Activated naive CD4-positive, alpha-beta T cell treated with anti-CD3 and anti-CD28 coated beads for 36 hours (primary cell): ENCODE measurements at places on chromosomes 5 and 9.

GRCh38 chr5:55063899-55064298 is 38.5 kb upstream of the GZMA start:
- DNase-seq = no peak

DNA sequence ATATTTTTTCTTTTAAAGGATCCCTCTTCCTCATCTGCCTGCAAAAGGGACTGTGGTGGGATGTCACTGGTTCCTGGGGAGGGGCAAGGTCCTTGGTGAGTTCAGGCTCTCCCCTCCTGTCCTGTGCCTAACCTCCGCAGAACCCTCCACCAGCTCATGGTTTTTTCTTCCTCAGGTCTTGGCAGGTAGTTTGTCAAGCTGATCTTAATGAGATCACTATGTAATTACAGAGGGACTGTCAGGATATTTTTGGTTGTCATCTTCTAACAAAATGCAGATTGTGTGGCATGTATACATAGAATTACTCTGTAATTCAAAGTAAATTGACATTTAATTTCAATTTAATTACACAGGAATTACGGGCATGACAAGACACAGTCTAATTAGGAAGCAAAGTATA is 150.3 kb upstream of the SEMA6A start:
- DNase-seq = no peak

DNA sequence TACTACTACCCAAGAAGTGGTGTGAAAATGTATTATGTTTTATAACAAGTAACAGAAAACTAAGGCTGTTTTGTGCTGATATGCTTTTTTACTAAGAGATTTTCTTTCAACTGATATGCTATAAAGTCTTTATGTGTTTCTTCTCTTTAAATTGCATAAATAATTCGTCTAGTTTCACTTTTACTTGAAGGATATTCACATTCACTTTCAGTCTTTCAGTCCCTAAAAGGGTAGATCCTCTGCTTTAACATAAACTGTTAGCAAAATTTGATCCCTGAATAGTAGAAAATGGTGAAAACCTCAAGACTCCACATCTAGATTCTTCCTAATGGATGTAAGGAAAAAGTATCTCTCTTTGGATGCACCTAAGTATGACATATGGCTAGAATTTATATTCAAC is 69.0 kb upstream of the FST start:
- DNase-seq = no peak

DNA sequence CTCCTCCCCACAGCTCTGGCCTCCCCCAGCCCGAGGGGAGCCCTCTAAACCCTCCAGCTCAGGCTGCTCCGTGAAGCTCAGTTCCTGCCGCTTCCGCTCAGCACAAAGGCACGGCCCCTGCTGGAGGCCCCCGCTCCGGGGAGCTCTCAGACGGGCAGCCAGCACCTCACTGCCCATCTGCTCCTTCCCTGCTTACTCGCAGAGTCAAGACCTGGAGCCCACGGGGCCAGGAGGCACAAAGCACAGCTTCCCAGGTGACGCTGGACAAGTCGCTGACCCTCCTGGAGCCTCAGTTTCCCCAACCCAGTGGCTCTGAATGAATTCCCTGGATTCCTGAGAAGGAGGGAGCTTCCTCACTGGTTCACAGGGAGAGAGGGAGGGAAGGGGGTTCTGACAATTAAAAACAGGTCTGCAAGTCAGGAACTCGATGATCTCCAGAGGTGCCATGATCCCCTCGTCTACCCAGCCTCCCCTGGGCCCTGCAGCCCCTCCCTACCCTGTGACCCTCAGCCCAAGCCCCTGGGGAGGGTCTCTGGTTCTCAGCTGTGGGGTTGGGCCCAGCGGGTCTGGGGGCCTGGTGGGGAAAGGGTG is 36.2 kb downstream of the VAV2 start:
- DNase-seq = peak; percentile 34

DNA sequence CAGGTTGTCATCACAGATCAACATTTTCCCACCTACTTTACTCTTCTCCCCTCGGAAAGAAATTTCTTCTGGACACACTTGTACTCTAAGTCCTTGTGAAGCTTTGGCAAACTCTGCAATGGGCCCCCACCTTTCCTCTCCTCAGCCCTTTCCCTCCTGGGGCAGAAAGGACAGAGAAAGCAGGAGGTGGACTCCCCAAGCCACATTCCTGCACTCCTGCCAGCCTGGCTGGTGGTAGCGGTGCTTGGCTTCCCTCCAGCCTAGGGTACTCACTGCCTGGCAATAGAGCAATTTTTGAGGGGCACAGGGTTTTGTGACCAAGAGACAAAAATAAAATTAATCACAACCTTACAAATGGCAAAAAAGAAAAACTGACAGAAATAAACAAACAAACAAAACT is 451.4 kb downstream of the ZSWIM6 start:
- no peak for DNase-seq

GRCh38 chr5:149038336-149039080 is 24.4 kb downstream of the SH3TC2 start:
- no peak for DNase-seq

GRCh38 chr9:22374051-22374450 is 72.6 kb upstream of the DMRTA1 start:
- DNase-seq = no peak

DNA sequence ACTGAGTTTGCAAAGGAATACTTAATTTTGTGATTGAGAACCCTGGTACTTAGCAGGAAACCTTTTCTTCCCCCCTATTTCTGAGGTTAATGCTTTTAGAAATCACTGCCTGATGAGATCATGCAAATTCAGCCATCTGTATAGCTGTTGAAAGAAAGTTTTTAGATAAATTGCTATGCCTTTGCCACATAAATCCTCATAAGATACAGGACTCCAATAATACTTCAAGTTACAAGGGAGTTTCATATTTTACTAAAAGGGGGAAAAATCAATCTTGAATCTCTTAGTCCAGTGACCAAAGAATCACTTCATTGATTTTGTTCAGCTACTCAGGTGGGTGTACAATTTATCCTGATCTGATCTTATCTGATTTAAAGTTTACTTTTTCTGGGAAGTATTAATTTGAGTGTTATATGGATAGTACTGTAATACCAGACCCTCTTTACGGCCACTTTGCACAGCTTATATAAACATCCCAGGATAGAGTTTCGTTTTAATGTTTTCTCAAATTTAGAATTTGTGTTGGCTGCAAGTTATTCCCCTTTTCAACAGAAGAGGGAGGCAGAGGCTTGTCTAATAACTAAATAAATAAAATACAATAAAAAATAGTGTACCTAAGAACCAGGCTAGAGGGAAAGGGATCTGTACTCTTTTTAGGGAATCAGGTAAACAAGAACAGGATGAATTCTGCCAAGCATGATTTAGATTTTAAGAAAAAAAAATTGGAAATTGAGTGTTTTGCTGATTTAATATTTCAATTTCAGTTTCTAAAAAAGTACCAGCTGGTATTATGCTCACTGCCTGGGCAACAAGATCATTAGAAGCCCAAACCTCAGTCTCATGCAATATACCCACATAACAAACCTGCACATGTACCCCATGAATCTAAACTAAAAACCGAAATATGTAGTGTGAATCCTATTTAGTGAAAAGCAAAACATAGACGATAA is 69.1 kb downstream of the PSAT1 start:
- DNase-seq = no peak

DNA sequence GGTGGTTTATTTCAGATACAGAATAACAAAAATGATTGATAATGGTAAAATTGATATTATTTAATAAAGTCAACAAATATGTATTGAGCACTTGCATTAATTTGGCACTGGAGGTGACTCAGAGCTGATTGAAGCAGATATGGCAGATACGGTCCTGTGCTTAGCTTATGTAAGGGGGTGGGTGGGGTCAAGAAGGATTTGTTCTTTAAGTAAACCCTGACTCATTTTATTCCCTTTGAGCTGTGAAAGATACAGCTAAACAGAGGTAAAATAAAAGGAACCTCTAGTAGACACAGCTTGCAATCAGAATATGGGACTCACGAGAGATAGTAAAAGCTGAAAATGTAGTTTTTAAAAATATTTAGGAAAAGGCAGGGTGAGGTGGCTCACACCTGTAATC is 201.3 kb upstream of the CLINT1 start:
- DNase-seq = no peak

GRCh38 chr5:61525512-61526206 is 193.6 kb downstream of the ZSWIM6 start:
- no peak for DNase-seq

GRCh38 chr9:104416470-104416869 is 87.6 kb upstream of the OR13F1 start:
- no peak for DNase-seq

DNA sequence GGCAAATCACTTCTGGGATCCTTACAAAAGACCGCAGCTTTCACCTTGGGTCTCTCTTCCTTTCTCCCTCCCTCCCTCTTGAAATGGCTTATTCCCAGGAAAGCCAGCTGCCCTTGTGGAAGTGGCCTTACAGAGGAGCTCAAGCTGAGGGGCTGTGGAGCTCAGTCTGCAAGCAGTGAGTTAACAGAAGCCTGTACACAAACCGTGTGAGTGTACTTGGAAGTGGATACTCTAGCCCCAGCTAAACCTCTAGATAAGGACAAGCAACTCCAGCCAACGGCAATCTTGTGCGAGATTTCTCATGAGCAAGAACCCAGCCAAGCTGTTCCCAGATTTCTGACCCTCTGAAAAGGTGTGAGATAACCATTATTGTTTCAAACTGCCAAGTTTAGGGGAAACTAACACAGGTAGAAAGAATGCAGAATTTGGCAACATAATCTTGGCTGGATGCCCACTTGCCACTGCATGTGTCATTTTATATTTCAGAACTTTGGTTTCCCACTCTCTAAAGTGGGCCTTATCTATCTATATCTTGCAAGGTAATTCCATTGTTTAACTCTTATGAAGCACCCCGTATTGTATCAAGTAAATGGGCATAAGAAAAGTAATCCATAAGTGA is 85.6 kb downstream of the CDH18 start:
- DNase-seq = no peak

GRCh38 chr5:5475975-5476374 is 53.5 kb downstream of the ICE1 start:
- no peak for DNase-seq

- no peak for DNase-seq
Observed at GRCh38 chr5:98095072-98095471, 678.4 kb upstream of the RGMB start.

- no peak for DNase-seq
Observed at GRCh38 chr5:81023261-81023970, 63.3 kb downstream of the RASGRF2 start.

DNA sequence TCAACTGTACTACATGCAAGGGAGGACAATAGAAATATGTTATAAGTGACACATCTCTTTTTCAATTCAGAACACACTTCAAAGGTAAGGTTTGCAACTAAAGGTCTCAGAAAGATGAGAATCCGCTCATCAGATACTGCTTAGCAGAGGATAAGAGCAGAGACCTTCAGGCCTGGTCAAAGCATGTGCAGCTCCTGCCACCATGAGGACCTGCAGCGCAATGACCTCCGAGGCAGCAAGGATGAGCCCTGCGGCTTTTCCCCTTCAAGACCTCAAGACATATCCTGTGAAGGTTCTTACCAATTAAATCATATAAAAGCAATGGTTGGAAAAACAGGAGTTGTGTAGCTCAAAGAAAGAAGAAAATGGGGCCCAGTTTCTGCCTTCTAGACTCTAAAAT is 135.8 kb downstream of the TRIM36 start:
- peak; percentile 4 for DNase-seq

DNA sequence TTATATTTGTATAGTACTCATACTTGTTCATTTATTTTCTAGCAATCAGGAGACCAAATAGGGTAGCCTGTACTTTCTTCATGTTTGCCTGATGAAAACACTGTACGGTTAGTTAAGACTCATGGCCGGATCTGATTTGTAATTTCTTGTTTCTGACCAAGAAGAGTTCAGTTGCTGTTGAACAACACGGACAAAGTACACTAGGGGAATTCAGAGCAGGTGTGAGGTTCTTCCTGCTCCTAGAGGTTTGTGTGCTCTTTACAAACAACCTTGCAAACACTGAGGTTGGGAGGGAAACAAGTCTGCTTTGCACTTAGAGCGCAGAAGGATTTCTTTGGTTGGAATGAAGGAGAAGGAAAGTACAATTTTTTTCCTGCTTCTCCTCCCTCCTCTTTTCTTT is 69.7 kb downstream of the TRIO start:
- DNase-seq = no peak

- DNase-seq = no peak
Observed at GRCh38 chr9:134546246-134546731, 95.3 kb upstream of the COL5A1 start.

DNA sequence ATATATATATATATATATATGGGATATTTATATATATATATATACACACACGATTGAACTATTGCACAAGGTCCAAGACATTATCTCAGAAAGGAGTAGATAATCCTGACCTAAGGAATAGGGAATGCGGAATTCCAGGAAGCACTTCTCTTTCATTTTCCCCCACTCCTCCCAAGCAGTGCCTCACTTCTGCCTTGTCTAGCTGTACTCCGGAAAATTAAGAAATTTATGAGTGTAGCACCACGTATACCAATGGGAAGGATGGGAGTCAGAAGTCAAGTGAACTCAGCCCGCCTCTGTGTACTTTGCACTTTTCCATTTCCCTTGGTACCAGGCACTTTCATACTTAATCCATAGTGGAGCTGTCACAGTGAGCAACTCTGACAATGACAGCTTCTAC is 10.9 kb downstream of the SLC36A1 start:
- DNase-seq = no peak

DNA sequence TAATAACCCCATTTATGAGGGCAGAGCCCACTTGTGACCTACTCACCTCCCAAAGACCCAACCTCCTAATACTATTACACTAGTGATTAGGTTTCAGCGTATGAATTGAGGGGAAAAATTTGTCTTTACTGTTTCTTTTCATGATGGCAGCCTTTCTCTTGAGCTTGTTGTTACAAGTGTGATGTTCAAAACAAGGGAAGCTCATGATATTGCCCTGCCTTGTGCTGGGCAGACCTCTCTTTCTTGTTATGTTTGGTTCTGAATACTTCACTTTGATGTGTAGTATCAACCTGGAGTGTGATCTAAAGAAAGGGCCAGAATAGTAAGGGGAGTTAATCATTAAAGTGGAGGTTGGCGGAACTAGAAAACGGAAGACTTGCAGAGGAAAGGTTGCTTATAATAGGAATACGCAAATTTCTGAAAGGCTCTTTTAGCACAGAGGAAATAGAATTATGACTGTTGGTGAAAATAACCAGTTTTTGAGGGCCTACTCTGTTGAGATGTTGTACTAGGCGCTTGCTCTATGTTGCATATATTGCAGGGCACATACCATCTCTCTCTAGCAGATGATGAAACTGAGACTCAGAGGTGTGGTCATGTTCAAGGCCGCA is 68.2 kb downstream of the MELK start:
- DNase-seq = no peak

DNA sequence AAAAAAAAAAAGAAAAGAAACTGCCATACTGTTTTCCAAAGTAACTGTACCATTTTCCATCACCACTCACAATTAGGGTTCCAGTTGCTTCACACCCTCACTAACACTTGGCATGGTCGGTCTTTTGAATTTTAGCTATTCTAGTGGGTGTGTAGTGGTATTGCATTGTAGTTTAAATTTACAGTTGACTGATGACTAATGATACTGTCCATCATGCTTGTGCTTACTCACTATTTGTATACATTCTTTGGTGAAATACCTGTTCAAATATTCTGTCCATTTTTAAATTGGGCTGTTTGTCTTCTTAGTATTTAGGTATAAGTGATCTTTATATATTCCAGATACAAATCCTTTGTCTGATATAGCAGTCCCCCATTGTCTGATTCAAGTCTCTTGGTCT is 36.2 kb upstream of the ZNF169 start:
- no peak for DNase-seq
